AG09309 (cell line): ENCODE measurements at places on chromosomes 5 and 9.

- no peak for DNase-seq
Observed at GRCh38 chr9:114049441-114050225, 28.5 kb downstream of the AMBP start.

- no peak for DNase-seq
Observed at GRCh38 chr9:93246526-93246925, 62.6 kb downstream of the WNK2 start.

DNA sequence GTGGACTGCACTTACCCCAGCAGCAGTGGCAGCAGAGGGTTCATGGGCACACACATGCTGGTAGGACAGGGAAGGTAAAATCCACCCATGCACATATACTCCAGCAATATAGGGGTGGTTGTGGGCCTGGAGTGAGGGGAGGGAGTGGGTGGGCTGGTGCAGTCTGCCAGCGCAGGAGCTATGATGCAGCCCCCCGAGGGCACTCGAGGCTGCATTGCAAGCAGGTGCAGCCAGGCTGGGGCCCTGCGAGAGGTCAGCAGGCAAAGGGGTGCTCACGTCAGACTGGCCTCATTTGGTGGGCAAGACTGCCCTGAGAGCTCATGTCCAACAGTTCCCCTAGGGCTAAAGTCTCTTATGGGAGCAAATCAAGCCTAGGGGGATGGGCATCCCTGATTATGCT, 32.4 kb upstream of the PCDHA1 start:
- no peak for DNase-seq

GRCh38 chr9:115694991-115695390, 458.6 kb upstream of the PAPPA start:
- DNase-seq, result no peak

- no peak for DNase-seq
Observed at GRCh38 chr5:109511980-109512734, 102.4 kb upstream of the PJA2 start.
